Activated CD8-positive, alpha-beta memory T cell treated with anti-CD3 and anti-CD28 coated beads, Interleukin-2, amount 10 ng/mL, durations not matched to agents 7 days and 5 days (primary cell): ENCODE measurements at places on chromosomes 12 and 14.

- DNase-seq, result no peak
These were observed 92.9 kb downstream of the KSR2 start for GRCh38 chr12:117875744-117876435.

DNA sequence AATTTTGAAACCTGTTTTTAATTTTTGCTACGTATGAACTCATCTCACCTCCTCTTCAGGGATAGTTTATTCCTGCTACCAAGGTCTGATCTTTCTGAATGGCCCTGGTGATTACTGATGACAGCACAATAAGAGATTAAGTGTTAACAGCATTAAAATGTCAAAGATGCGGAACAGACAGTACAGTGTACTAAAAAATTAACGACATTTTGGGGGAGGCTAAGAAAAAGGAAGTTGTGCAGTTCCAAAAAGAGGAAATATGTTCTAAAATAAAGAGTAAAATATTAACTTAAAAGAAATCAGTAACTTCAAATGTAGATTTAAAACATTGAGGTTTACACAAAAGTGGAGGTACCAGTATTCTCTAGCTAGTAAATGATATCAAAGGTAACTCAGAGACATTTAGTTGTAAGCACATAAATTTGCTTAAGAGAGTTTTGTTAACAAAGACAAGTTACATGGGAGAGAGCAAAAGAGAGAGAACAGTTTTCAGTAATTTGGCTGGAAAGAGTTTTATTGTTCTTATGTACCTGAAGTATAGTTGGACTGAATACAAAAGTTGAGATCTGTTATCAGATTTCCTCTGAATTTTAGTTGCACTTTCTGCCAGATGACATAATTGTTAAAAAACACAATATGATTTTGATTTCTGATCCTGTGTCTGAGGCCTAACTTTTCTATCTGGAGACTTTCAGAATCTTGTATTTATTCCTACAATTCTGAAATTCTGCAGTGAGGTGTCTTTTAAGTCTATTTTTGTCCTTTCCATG, 4.2 kb upstream of the CLECL1 start:
- DNase-seq, result no peak

DNA sequence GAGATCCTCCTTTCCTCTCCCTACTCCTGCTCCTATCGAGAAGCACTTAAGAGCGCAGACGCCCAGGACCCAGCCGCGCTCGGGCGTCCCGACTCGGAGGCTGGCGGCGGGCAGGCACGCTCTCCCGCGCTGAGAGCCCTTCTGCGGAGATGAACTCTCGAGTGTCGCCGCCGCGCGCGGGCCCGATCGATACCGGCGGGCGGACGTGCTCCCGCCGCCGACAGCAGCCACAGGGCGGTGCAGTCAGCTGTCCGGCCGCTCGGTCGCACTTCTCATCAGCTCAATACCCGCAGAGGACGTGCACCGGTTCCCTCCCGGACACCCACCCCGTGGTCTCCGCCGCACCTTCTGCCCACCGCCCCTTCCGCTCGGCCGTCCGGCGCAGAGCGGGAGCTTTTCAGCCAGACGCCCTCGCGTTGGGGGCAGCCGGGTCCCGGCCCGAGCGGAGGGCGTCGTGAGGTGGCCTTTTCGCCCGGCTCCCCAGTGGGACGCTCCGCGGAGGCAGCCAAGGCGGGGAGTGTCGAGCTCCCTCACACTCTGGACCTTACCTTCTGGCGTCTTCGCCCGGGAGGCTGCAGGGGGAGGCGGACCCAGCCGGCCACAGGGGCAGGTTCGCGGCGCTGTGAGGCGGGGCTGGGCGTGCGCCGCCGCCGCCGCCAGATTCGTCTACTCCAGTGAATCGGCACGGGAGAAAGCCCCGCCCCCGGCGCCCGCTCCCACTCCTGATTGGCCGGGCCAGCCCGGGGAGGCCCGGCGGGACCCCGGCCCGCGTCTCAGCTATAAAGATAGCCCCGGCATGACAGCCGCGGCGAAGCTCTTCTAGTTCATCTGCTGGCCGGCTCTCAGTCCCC, at the start of gene INSM2:
Gene INSM2 (plus strand): TSS at position 808 of the 851 bp plus-strand sequence. CDS start 89 bp downstream, outside the sequence.
- peak; percentile 68 for DNase-seq

GRCh38 chr14:104689881-104690711, 678 bp downstream of the INF2 start:
- DNase-seq, result no peak

- DNase-seq, result no peak
These were observed 4.1 kb downstream of the TEP1 start for GRCh38 chr14:20409226-20409625.

GRCh38 chr14:60974090-60974651, 6.7 kb downstream of the TRMT5 start:
- no peak for DNase-seq

- no peak for DNase-seq
These were observed 20.6 kb upstream of the CSRNP2 start for GRCh38 chr12:51103977-51104376.

DNA sequence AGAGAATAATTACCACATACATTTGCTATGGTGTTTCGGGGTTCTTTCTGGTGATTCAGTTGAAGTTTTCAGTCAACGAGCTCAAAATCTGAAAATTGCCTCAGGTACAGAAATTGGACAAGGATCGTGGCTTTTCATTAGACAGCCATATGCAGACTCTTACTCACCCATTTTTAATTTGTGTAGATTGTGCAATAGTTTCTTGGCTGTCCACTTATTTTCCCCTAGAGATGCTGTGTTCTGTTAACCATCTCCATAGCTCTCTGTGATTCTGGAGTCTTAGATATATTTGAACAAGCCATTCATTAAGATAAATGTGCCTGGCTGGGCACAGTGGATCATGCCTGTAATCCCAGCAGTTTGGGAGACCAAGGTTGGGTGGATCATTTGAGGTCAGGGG, 497.1 kb upstream of the RPL10L start:
- no peak for DNase-seq

- no peak for DNase-seq
These were observed 240.0 kb downstream of the MDGA2 start for GRCh38 chr14:47435331-47435965.

DNA sequence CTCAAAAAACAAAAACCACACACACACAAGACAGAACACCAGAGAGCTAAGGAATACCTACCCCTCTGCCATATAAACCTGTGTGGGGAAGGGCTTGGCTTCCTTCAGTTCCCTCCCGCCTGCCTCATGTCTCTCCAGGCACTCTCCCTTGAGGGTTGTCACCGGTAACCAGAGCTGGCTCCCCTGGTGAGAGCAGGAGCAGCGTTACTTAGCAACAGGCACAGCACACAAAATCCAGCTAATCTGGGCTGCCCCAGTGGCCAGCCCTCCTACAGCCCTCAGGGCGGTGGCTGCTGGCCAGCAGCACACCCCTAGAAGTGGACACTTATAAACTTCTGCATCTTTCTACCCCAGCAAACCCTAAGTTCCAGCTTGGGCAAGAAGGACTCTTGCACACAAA, 21.6 kb upstream of the NR4A1 start:
- no peak for DNase-seq

GRCh38 chr12:39205969-39206368, 237.0 kb downstream of the KIF21A start:
- no peak for DNase-seq

- no peak for DNase-seq
These were observed 49.5 kb downstream of the PRMT8 start for GRCh38 chr12:3540387-3540990.

DNA sequence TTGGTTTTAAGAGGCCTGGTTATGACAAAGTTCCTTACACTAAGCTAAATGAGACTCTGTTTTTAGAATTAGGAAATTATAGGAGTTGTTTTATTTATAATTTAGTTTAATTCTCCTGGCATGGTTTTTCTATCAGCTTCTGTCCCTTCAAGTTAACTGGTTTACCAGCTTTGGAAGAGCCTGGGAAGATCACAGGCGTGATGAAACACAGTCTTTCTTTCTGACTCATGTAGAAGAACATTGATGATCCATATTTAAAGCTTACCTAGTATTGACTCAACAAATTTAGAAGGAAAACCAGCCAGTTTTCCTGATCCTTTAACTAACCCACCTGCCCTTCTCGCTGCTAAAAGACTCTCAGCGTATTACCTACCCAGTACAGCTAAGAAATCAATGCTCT, 155.2 kb downstream of the TGFB3 start:
- DNase-seq, result no peak

GRCh38 chr12:105936496-105936895, 202.3 kb downstream of the NUAK1 start:
- DNase-seq, result no peak

DNA sequence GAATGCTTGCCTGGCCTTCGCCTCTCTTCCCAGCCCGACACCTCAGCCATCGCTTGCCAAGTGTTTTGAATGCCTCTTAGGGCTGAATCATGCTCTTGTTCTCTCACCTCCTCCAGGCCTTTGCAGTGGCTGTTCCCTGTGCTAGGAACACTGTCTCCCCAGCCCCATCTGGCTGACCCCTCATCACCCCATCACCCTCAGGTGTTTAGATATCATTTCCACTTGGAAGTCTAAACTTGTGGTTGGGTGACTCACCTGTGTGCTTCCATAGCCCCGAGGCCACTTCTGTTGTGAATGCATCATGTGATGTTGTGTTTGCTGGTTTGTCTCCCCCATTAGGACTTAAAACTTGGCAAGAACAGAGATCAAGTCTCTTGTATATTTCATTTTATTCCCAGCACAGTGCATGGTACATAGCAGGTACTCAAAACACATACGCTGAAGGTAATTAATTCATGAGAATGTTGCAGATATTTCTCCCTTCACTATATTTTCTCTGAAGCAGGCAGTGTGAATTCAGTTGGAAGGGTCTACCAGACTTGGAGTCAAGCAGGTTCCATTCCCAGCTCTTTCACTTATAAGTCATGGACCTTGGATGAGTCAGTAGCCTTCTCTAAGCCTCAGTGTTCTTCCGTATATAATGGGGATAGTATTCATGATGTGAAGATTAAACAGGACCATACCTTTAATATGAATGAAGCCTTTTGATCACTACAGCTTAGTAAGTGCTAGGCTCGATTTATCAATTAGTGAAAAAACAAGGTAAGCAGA, 67.8 kb downstream of the HRK start:
- no peak for DNase-seq

DNA sequence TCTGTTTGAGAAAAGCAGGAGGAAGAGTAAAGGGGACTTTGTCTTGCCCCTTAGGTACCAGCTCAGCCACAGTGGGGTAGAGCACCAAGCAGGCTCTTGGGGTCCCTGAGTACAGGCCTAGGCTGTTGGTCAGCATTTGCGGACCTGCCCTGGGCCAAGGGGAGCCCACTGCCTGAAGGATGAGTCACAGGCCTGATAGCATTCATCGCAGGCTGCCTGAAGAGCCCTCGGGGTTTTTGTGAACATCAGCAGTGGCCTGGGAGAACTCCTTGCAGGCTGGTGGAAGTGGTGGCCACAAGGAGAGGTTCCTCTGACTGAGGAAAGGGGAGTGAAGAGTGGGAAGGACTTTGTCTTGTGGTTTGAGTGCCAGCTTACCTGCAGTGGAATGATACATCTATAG, 25.0 kb upstream of the P2RX7 start:
- DNase-seq, result no peak

- DNase-seq, result no peak
These were observed 9.5 kb downstream of the CINP start for GRCh38 chr14:102353126-102353619.

GRCh38 chr12:41917938-41918341, 226.7 kb downstream of the GXYLT1 start:
- no peak for DNase-seq

- no peak for DNase-seq
These were observed 69.3 kb downstream of the ELK3 start for GRCh38 chr12:96263449-96263902.

GRCh38 chr12:106211973-106212372, 35.8 kb downstream of the CKAP4 start:
- DNase-seq, result no peak

- DNase-seq, result no peak
These were observed 23.1 kb downstream of the PRIMA1 start for GRCh38 chr14:93765155-93765554.

DNA sequence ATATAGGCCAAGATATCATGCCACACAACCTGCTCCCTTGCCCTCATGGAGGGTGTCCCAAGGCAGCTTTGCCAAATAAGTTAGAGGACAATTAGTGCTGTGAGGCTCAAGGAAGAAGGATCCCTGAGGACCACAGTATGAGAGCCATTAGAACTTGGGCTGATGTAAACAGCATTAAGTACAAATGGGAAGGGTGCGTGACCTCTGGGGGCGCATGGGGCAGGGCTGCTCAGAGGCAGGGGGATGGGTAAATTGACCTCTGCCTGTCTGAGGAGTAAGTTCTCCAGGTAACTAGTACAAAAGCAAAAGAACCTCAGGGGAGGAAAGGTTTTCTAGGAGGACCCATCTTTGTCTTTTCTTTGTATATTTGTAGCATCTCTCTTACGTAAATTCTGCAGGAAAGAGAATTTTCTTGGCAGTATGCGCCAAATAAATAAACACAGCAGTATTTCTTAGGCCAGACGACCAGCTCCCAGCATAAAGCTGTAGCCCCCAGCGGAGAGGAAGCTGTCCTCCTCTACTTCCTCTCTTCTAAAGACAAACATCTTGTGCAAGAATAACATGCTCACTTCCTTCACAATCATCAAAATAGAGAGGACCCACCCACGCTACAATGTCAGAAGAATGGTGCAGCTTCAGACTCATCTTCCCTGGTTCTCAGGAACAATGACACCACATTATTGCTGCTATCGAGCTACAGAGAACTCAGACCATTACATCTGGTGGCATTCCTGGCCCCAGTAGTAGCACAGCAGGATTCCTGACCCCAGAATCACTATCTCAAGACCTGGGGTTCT, 16.4 kb upstream of the VWF start:
- DNase-seq, result no peak
